Right renal pelvis (tissue), 4 donors: ENCODE measurements at places on chromosomes 13 and 19. TPM values are rescaled to one million over a fixed set of nuclear protein-coding genes. Genes with fewer than 3 reads are reported as not detected.

- no peak for DNase-seq
These were observed 70.1 kb downstream of the CAB39L start for GRCh38 chr13:49373716-49374115.

CEACAM8 gene
- polyA plus RNA-seq = 0.17 TPM

CEACAM6 gene
- 0.34 TPM for polyA plus RNA-seq

PGLYRP1 gene
- polyA plus RNA-seq = 0.76 TPM

DNA sequence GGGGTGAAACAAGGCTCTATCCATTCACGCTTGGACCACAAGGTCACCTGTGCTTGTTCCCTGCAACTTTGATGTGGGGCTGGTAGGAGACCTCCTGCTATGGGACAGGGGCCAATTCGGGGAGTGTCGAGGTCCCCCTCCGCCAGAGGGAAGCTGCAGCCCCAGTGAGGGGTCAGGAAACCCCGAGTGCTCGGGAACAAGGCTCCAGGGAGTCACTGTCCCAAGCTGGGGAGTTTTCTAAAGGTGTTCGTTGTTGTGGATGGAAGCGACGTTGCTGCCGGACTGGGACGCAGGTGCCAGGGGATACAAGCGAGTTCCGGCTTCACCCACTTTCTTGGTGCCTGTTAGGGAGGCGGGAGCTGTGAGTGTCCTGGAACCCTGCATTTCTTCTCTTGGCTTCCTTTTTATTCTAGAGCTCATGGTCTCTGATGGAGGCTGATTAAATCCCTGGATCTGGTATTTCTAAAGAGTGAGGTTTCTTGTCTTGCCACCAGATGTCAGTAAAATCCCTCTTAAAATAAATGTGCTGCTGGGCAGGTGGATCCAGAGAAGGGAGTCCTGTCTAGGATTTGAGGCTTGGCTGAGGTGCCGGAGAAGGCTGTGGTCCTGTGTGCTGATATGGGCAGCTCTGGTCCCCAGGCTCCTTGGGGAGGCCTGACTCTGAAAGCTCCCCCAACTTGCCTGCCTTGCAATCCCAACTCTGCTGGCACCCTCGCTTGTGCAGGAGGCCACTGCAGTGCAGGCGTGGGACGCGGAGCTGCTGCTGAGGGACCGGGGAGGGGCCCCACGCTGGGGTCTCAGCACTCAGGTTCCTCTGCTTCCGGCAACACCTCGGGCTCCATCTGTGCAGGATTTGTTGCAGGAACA is 153.9 kb downstream of the TEX29 start:
- DNase-seq = peak; percentile 36

DNA sequence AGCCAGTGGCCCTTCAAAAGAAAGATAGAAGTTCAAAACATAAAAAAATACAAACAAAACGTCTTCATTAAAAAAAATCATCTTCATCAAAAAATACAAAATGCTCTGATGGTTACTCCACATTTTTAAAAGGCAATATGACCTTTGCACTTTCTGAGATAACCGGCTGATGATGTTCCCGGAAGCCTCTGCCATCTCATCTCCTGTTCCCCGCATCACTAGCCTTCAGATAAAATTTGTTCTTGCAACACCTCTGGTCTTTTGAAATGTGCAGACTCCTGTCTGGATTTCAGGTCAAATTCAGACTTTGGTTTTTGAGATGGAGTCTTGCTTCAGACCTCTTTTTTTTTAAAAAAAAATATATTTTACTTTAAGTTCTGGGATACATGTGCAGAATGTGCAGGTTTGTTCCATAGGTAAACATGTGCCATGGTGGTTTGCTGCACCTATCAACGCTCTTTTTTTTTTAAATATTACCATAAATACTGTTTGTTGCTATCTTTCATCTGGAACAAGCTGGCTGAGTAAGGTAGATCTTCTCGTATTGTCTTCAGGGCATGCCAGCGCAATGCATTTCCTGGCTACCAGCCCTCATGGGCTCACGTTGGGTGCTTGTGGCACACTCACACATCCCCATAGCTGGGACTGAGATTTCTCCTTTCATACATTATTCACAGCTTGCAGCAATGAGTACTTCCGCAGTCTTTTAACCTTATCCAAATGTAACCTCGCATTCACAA is 418.9 kb upstream of the ARGLU1 start:
- no peak for DNase-seq

DNA sequence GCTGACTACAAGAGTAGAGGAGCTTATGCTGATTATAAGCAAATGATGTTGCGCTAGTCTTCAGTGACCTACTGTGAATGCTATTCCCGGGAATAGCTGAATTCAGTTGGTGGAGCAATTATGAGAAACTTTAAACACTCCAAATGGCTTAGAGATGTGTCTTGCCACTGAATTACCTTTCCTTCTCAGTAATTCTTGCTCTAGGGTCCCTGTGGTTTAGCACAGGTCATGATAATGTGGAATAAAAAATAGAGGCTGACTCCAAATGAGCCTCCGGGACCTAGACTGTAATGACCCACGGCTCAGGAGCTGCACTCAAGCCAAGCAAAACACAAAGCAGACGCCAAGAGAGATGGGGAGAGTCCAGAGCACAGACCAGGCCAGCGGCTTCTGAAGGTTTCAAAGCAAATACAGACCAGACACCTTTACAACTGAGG is 124.7 kb downstream of the RGCC start:
- DNase-seq = no peak
